ENCODE measurements at places on chromosomes 12 and 14.
A peak's percentile ranks its signal among the peaks of the same experiment; 100 is the strongest.

DNA sequence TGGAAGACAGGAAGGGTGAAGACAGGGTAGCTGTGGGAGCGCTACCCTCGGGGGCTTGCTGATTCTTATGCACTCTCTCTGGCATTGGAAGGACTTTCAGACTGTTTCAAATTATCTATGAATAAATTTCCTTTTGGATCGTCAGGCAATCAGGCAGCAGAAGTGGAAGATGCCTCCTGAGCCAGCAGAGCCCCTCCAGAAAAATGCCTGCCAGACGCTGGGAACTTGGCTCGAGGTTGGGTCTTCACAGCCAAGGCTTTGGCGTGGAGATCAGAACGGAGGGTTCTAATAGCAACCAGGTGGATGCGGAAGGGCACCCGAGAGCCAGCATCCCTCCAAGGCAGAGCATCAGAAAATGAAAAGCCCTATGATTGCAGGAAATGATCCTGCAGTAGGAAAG lies 119.2 kb upstream of the RFLNA start:
- DNase-seq: no peak

DNA sequence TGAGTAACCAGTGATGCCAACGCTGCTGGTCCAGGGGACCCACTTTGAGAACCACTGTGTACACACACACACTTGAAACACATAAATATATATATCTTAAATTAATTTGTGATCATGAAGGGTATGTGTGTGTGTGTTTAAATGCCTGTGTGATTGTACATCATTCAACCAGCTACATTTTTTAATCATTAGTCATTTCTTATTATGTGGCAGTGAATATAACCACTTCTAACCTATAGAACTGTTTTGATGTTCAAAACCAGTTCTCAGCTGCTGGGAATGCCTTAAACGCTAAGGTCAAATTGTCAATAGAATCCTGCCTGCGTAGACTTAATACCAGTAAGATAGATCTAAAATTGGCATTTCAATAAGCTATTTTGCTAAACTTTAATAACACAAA lies 330.0 kb downstream of the SYT1 start:
- DNase-seq: no peak

GRCh38 chr12:12032851-12033797 lies 37.6 kb upstream of the BCL2L14 start:
- DNase-seq: peak; percentile 57

GRCh38 chr12:21509768-21510167 lies 8.2 kb downstream of the GOLT1B start:
- no peak for DNase-seq

GRCh38 chr12:104669089-104669721 lies 212.5 kb downstream of the CHST11 start:
- DNase-seq: peak; percentile 30

- DNase-seq: no peak
These were observed 102.6 kb downstream of the TSPAN9 start for GRCh38 chr12:3179731-3180130.

- DNase-seq: no peak
These were observed 442.7 kb upstream of the FLRT2 start for GRCh38 chr14:85087201-85087600.

GRCh38 chr12:95115641-95116040 lies 42.2 kb upstream of the NR2C1 start:
- no peak for DNase-seq

GRCh38 chr14:102878970-102879460 lies 43.4 kb upstream of the AMN start:
- no peak for DNase-seq

DNA sequence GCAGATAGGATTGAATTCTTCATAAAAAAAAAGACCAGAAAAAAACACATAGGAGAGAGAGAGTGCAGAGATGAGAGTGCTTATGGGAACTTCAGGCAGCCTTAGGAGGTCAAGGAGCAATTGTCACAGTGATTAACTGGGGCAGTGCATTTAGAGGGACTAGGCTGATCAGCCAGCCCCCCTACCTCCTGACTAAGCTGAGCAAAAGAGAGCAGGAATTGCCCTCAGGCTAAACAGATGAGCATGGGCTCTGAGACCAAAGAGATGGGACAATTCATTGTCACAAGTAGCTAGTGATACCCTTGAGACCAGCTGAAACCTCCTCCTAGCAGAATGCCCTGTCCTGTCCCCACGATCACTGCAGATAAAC lies 124.0 kb downstream of the BTG1 start:
- peak; percentile 25 for DNase-seq

DNA sequence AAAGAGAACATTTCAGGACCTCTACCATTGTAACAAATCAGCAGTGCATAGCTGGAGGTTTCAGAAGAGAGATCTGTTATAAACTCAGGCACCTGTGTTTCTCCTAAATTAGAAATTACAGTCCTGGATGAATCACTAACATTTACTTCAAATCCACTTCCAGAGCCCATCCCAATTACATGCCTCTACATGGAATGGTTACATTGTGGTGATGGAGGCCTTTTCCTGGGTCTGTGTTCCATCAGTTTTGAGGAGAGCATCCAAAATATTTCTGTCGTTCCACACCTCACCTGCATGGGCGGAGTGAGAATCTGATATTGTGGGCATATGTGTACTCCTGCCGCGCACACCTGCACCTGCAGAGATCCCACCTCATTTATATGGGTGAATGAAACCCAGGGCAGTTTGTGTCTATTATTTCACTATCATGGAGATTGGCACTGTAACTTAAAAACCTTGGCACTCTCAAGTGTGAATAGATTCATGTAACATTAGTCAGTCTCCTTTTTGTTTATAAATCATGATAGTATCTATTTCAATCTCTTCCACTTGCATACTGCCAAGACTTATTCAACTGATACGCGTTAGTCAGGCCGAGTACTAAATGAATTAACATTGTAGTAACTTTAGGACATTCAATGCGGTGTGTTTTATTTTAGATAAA lies 215.1 kb upstream of the FAR2 start:
- DNase-seq: no peak

DNA sequence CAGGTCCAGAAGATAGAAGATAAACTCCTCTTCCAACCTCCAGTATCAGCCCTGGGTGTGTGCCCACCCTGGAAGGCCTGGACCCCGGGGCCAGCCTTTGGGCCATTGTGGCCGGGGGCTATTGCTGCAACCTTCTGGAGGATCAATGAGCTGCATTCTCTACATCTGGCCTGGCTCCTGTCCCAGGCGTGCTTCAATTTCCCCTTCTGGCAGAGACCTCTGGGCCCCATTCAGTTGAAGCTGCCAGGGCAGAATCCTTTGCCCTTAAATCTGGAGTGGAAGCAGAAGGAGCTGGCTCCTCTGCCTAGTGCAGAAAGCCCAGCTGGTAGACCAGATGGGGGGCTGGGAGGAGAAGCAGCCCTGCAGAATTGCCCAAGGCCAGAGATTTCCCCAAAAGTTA lies 10.0 kb downstream of the NYNRIN start:
- DNase-seq: no peak

- no peak for DNase-seq
These were observed 95.9 kb downstream of the WNK1 start for GRCh38 chr12:848173-848865.

Measured in NCI-H748 treated with DMSO at 0.1 percent for 48 hours (cell line).